ENCODE measurements at places on chromosomes 5 and 9.

DNA sequence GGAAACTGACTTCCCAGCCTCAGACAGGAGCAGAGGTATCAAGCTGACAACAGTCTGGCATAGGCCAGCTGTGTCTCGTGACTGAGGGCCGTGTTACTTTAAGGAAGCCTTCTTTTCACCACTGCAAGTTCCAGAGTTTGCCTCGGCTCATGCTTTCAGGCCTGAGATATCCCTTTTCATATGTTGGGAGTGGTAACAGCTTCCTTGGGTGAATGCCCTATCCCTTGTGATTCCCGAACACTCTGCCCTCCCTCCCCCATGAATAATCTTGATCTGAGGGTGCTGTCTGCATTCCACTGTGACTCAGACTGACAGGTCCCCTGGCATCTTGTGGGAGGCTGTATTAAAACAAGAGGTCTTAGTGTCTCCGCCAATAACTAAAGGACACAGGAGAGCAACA is 49.7 kb upstream of the ARL15 start:
- no peak for DNase-seq

GRCh38 chr5:38888041-38888440 is 42.2 kb downstream of the OSMR start:
- no peak for DNase-seq

DNA sequence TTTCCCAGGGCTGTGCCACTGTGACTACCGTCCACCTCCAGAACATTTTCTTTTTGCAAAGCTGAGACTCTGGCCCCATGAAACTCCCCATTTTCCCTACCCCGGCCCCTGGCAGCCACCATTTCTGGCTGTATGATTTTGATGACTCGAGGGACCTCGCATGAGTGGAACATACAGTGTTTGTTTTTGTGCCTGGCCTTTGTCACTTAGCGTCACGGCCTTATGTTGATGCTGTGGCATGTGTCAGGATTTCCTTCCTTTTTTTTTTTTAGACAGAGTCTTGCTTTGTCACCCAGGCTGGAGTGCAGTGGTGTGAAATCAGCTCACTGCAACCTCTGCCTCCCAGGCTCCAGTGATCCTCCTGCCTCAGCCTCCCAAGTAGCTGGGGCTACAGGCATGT is 42.7 kb downstream of the ASS1 start:
- no peak for DNase-seq

GRCh38 chr5:151219138-151219537 is 4.8 kb downstream of the CCDC69 start:
- DNase-seq, result no peak

DNA sequence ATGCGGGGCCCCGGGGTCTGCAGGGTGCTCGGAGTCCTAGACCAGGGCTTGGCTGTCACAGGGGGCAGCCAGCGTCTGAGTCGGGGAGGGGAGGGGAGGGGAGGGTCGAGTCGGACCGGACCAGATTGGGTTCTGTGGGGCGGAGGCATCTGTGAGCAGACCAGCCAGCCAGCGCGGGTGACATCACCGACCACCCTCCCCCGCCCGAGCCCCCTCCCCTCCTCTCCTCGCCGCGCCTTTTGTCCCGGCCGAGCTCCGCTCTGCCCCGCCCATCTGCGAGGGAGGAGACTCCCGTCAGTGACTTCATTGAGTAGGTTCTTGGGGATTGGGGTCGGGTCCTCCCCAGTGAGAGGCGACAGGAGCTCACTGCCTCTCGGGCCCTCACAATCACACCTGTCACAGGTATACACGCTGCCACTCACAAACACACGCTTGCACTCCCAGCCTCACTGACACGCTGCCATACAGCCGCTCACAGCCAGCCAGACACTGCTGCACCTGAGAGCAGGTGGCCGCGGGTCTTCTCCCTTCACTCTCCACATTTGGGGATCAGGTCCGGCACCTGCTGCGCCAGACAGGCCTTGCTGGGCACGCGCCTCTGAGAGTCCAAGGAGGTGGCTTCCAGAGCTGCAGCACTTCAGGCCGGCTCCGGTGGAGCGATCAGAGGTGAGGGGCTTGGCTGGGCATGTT is 546 bp downstream of the DNAJB5 start:
- DNase-seq, result no peak

GRCh38 chr5:133381041-133381440 is 231.3 kb downstream of the FSTL4 start:
- DNase-seq, result no peak
